ENCODE measurements at places on chromosomes 5 and 9.

DNA sequence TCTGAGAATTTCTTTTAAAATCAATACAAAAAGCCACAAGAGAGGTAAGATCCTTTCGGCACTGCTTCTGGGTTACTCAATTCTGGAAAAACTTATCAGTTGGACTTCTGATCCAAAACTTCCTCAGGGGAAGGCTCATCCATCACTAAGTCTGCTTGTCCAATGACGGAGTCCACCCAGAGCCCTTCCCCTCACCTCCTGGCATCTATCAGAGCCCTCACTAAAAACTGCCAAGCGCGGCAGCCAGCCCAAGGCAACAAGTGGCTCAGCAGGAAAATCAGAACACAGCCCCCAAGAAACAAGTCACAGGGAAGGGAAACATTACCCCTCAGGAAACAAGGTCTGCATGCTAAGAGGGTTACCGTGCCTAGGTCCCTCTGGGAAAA lies 869 bp upstream of the ESM1 start:
- no peak for DNase-seq

GRCh38 chr5:81161012-81161601 lies 72.0 kb upstream of the CKMT2 start:
- no peak for DNase-seq

- DNase-seq: peak; percentile 43
Observed at GRCh38 chr9:109520475-109521132, 22.5 kb upstream of the PTPN3 start.

GRCh38 chr9:81756561-81756960 lies 67.2 kb upstream of the TLE1 start:
- no peak for DNase-seq

GRCh38 chr9:120889606-120890271 lies 12.8 kb upstream of the PHF19 start:
- DNase-seq: no peak

GRCh38 chr9:16033921-16034691 lies 481.3 kb downstream of the CCDC171 start:
- DNase-seq: no peak

DNA sequence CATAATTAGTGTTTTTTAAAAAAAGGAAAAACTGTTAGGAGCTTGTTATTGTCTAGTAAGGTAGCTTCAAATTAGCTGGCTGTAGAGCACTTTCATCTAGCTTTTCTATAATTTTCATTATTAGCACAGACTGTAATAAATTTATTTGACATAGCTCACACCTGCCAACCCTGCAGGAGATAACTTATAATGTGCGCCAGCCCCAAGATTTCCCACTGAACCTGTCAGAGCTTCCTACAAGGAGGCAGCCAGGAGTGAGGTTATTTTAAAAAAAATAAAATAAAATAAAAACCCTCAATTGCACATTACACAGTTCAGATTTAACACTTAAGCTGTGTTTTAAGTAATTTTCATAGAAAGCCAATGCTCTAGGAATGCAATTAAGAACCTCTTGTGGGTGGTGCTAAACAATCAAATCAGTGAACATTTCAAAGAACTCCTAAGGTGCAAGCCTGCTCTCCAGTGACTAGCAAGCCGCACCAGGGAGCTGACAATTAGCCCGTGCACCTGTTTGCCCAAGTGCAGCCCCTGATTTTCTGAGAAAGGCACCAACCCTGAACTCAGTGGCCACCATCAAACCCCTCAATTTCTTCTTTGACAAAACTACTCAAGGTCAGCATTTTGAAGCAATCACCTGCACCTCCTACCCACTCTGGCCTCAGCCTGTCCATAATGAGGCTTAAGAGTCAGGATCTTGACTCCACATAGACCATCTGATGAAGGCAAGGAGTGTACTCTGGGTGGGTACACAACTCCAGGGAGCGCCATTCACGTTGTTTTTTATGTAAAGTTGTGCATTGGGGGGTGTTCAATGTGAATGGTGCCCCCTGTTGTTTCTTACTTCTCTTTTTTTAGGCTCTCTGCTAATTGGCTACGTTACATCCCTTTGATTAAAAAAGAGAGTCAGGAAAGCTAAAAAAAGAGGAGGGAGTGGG lies 385.3 kb upstream of the WWC1 start:
- no peak for DNase-seq

- peak; percentile 93 for DNase-seq
Observed at GRCh38 chr5:150560401-150561191, 52.7 kb downstream of the NDST1 start.

DNA sequence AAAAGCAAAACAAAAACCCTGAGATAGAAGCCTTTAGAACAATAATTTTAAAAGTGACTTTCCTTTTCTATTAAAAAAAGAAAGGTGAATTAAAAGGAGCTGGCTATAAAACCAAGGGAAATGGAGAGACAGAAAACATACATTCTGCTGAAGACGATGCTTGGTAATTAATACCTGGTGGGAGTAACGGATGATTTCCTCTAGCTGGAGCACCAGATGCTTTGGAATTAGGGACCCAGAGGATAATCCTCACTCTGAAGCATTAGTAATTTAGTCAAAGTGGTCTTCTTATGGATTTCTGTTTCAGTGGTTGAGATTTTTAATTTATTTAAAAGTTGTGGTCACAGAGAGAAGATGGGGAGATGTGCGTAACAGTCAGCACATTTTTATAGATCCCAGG lies 982.5 kb downstream of the TLE4 start:
- DNase-seq: no peak

DNA sequence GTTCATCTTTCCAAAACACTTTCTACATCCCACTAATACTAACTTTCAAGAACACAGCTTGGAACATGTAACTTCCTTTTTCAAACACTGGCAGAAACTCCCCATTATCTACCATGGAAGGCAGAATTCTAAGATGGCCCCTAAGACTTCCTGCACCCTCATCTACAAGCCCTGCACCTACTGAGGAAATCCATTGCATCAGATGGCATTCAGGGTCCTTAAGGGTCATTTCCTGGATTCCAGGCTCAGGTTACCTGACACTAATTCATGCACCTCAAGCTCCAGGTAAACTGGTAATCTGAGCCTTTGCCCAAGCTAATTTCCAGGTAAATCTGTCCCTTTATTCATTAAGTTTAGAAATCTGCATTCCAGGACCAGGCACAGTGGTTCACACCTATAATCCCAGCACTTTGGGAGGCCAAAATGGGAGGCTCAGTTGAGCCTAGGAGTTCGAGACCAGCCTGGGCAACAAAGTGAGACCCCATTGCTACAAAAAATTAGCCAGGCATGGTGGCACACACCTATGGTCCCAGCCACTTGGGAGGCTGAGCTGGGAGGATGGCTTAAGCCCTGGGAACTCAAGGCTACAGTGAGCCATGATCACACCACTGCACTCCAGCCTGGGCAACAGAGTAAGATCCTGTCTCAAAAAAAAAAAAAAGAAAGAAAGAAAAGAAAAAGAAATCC lies 91.6 kb downstream of the NFIB start:
- DNase-seq: no peak

DNA sequence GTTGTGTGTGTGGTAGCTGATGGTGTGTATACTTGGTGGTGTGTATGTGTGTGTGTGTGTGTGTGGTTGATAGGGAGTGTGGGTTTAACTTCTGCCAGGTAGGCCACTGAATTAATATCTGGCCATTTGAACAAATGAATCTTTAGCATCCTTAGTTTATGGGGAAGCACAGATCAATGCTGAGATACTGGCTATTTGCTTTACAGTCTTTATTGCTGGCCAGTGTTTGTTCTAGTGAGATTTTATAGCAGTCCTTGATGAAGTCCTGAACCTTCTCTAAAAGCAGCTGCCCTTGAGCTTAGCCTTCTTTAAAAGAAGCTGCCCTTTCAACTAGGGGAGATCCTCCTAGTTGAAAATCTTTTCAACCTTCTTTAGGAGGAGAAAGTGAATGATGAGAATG lies 69.3 kb downstream of the MACIR start:
- DNase-seq: no peak

DNA sequence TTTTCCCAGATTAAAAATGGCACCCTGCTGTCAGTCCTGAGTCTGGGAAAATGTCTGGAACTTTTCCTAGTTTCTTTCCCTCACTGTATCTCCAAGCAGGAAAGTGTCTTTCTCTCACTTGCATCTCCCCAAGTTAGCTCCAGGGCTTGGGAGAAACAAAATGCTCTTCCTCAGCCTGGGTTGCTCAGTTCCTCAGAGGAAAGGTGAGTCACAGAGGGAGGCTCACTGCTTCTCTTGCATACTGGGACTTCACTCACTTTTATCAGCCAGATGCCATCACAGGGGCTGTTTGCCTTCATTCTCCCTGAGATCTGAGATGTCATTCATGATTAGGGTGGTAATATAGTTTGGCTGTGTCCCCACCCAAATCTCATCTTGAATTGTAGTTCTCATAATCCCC lies 519.9 kb downstream of the SEMA5A start:
- DNase-seq: no peak

DNA sequence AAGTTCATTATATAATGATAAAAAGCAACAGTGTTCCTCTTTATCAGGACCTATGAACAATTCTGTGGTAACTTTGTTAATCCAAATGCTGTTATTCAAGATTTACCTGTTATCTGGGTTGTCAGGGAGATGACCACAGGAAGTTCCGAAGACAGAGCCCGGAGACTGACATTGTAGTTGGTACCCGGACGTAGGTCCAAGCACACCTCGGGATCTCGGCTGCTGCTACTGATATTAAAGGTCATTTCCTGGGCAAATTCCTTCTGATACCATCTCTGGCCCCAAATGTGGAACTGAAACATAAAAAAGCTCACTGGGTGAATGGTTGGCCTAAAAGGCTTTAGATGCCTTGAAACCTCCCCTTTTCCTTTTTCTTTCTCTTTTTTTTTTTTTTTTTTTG lies 96.7 kb downstream of the SUSD1 start:
- DNase-seq: no peak

DNA sequence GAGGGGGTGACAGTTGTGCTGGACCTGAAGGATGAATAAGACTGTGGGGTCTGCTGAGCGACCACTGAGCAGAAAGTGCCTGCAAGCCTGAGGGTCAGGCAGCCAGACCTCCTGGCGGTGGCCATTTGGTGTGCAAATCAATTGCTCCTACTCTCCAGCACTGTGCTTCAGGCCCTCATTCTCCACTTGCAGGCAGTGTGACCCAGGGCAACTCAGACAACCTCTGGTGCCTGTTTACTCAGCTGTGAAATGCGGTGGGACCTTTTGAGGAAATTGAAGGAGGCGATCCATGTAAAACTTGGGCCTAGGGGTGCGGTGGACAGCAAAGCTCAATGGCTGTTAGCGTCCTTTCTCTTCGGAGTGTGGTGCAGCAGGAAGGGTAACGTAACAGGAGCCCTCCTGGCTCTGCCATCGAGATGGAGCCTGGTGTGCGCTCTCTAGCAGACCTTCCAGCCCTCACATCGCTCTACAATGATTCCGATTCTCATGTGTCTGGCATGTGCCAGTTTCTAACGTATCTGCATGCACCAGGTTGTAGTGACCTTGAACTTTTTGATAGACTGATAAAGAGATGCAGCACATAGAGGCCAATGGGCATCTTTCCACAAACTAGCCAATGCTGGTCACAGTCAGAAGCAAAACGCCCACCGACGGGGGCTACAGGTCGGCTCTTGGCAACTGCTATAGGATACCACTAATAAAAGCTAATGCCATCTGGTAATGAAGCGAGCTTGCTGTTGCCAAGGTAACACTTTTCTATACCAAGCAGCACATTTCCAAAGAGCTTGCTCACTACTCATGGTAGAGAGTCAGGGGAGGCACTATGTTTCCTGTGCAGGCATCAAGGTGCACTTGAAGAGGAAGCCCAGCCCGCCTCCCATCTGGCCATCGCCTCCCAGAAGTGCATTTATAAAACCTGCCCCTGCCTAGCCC lies 159.7 kb upstream of the RAPGEF1 start:
- no peak for DNase-seq

DNA sequence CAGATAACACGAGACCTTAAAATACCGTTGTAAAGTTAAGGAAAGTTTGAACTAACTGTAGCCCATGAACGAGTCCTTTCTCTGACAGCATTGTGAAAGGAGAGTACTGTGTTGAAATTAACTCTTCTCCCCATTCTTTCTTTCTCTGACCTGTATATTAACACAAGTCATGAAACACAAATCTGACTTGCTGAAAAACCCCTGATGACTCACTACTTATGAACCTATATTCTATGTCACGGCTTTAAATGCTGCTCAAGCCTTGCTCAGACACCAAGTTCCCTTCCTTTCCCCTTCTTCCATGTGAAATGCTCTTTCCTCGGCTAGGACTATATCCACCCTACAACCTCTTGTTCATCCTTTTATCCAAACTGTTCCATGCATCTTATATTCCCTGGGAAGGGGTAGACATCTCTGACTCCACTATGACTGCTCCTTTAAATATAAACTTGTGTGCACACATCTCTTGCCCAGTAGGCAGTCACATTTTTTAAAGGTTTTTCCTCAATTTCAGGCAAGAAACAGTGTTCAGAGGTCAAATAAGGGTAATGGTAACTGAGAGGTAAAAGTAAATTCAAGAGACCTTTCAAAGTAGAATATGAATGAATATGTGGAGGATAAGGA lies 142.9 kb downstream of the NFIB start:
- DNase-seq: peak; percentile 47

DNA sequence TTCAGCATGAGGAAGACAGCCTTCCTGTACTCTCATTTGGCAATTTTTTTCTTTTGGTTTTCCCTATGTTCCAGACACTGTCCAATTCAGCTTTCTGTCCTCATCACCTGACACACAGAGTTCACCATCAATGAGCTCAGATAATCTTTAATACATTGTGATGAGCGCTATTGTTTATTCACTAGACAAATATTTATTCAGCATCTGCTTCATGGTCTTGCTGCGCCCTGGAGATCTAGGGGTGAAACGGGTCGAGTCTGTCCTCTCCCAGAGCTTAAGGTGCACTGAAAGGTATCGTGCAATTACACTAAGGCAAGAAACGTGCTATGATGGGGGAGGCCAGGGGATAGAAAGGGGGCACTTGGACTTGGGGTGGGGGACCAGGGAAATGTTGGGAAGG lies 281.6 kb downstream of the ZSWIM6 start:
- no peak for DNase-seq

GRCh38 chr5:156326718-156327259 lies at the start of gene SGCD:
Gene SGCD, plus strand, starts transcription at chr5:156327164.
- peak; percentile 94 for DNase-seq

DNA sequence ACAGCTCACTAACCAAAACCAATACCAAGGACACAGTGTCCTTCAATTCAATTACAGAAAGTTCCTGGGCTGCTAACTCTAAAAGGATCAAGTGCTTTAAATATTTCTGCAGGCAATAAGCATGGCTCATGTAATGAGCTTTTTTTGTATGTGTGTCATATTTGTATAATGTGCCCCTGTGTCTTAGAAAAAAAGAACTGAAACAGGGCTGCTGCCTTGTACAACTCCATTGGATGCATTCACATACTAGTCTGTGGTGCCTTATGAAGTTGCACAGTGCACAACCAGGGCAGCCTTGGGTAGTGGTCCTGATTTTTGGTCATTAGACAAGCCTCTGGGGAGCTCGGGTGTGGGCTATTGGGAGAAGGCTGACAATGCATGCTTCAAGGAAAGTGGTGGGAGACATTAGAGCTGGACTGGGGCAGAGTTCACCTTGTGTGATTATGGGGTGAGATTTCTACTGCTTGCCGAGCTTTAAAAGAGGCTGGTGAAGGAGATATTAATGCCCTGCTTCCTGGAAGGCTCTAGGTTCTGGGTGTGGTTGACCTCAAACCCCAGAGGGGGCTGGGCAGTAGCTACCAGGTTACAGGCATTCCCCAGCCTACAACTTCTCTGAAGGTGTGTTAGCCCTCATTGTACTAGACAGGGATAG lies 3.6 kb upstream of the CPEB4 start:
- DNase-seq: no peak
